ENCODE measurements at places on chromosomes 7 and 10. TPM values are rescaled to one million over a fixed set of nuclear protein-coding genes. Genes with fewer than 3 reads are reported as not detected.

The TRIM73 gene
- 0.54 TPM for polyA plus RNA-seq

The AKR1C2 gene
- 66.0 TPM for polyA plus RNA-seq

The PLEKHS1 gene
- polyA plus RNA-seq = not detected

The CFAP46 gene
- 0.55 TPM for polyA plus RNA-seq

- no peak for DNase-seq
These were observed 233.5 kb downstream of the CUX1 start for GRCh38 chr7:102050864-102051460.

DNA sequence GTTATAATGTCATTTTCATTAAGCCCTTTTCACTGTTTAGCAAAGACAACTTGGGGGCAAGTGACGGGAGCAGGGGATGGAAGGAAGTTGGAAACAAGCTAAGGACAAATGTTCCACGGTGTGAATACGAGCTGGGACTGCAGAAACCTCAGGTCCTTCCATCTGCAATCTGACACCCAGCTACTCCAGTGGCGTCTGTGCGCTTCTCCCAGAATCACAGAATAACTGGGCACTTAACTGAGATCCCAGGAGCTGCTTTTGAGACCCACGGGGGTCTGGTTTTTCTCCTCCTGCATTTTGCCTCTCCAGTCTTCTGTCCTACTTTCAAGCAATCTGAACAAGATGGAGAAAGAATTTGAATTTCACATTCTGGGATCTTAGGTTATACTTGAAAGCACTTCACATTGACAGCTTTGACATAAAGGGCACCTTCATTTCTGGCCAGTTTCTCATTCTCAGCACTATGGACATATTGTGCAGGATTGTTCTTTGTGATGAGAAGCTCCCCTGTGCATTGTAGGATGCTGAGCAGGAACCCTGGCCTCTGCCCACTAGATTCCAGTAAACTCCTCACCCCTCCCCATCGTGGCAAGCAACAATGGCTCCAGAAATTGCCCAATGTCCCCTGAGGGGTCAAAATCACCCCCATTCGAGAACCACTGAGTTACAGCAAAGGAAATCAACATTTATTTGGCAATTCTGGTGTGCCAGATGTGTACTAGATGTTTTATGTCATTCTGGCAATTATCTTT lies 194.1 kb downstream of the CACNB2 start:
- DNase-seq = no peak

GRCh38 chr10:124033887-124034218 lies 59.5 kb downstream of the CHST15 start:
- no peak for DNase-seq

GRCh38 chr7:151684408-151685175 lies 164.9 kb upstream of the RHEB start:
- DNase-seq = no peak

DNA sequence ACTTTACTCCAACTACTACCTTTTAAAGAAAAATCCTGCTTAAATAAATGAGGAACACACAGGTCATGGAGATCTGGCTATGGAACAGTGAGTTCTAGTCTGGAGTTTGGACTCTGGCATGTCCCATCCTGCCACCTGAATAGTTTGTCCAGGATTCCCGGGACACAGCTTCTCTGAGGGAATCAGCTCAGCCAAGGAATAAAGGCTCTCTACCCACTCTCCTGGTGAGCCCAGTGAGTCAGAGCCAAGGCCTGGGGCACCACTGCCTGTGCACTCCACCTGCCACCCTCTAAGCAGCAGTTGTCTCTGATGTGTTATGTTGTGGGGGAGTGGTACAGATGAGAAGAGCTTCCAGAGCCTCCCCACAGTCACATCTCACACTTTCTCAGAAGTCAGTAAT lies 113.5 kb downstream of the HTR5A start:
- DNase-seq = no peak

GRCh38 chr10:75379817-75380216 lies 21.7 kb downstream of the ZNF503 start:
- no peak for DNase-seq

DNA sequence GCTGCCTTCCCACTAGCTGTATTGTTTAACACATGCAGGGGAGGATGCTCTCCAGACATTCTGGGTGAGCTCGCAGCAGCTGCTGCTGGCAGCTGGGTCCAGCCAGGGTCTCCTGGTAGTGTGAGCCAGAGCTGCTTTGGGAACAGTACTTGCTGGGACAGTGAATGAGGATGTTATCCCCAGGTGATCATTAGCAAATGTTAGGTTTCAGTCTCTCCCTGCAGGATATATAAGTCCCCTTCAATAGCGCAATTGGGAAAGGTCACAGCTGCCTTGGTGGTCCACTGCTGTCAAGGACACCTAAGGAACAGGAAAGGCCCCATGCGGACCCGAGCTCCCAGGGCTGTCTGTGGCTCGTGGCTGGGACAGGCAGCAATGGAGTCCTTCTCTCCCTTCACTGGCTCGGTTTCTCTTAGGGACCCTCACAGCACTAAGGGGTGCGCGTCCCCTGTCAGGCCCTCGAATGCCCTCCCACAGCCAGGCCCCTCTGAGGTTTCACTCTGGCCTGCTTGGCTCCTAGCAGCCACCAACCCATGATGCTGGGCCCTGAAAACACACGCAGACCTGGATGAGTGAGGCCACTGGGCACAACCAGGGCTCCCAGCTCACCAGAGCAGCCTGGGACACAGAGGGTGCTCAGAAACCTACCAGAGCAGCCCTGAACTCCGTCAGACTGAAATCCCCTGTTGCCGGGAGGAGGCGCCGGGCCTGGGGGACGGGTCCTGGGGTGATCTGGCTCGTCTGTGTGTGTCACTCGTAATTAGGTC lies 173.0 kb upstream of the LANCL2 start:
- no peak for DNase-seq

DNA sequence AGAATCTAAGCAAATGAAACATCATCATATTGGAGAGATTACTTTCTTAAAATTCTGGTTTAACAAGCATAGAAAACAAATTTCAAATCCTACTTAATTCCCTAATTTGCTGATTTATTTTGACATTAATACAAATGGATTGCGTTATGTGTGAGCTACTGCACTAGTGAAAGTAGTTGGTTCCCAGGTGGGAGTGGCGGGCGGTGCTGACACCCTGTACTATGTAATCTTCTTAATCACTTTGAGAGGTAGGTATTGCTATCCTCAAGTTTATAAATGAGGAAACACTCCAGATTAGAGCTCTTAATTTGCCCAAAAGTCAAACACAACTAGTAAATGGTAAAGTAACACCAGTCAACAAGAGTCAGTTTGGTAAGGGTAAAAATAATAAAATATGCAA lies 131.1 kb downstream of the ELAPOR2 start:
- no peak for DNase-seq

- DNase-seq = no peak
These were observed 348.8 kb downstream of the RNLS start for GRCh38 chr10:88234297-88234696.

GRCh38 chr7:22952306-22953015 lies 61.5 kb downstream of the HYCC1 start:
- no peak for DNase-seq

DNA sequence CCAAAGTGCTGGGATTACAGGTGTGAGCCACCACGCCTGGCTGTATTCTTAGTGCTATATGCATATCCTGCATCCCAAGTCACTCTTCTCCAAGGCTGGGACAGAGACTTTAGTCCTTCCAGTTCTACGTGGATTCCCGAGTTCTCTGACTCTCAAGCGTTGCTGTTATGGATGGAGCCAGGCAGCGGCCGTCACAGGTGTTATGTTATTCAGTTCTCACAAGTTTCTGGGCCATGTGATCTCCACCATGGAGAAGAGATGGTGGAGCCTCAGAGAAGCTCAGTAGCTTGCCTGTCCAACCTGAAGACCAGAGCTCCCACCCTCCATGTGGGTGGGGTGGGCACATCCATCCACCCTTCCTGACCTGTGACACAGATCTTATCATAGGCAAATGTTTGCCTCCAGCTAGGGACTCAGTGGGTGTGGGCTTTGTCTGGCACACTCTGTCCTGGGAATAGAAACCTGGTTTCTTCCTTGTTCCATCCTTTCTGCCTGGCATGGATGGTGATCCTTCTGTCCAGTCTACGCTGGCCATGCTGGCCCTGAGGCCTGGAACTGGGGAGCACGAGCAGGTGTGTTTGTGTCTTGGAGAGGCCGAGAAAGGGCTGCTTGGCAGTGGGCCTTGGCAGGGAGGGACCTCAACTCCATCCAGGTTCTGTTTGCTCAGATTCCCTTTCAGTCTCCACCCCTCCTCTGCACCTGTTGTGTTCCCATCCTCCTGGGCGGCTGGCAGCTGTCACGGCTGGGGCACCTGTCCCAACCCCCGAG lies 55.3 kb downstream of the NEURL1 start:
- DNase-seq = no peak

- no peak for DNase-seq
These were observed 31.3 kb downstream of the KIN start for GRCh38 chr10:7756360-7756992.

GRCh38 chr10:48551861-48552591 lies 52.8 kb downstream of the ARHGAP22 start:
- no peak for DNase-seq

- no peak for DNase-seq
These were observed 18.6 kb downstream of the GET4 start for GRCh38 chr7:894927-895450.

DNA sequence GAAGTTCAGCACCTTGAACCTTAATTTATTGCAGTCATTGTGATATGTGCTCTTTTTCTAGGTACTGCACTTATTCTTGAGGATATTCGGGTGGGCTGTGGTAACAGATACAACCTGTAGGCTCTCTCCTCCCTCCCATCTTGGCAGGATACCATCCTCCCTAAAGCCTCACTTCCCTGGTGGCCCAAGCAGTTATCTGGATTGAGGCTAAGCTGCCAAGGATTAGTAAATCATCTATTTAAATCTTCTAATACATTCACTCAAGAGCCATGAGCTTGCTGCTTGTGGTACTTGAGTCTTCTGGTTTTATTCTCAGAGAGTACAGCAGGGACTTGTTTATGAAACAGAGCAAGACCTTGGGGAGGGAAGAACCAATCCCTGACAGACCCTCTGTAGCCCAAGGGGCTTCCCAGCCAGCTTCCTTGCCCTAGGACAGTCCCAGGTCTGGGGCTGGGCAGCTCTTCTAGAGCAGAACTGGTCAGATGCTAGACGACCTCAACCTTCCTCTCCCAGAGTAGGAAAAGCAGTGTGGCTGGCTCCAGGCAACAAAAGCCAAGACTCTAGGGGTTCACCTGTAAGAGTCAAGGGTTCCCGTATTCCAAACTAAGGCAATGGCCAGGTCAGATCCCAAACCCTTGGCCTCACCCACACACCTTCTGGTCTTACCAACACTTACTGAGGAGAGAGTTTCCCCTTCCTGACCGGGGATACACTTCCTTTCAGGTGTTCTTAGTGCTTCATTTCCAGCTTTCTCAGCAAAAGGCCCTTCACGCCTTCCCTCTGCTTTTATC lies 21.3 kb downstream of the WNT8B start:
- no peak for DNase-seq

- DNase-seq = no peak
These were observed 133.6 kb downstream of the ATXN7L1 start for GRCh38 chr7:105742787-105743186.

- DNase-seq = no peak
These were observed 183.2 kb downstream of the ZNF438 start for GRCh38 chr10:30848396-30849032.

- DNase-seq = no peak
These were observed 288.4 kb downstream of the SNX13 start for GRCh38 chr7:17651863-17652385.

DNA sequence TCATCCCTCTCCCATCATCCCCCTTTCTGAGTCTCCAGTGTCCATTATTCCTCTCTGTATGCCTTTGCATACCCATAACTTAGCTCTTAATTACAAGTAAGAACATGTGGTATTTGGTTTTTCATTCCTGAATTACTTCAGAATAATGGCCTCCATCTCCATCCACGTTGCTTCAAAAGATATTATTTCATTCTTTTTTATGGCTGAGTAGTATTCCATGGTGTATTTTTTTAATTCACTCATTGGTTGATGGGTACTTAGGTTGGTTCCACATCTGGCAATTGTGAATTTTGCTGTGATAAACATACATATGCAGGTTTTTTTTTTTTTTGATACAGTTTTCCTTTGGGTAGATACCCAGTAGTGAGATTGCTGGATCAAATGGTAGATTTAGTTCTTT lies 40.4 kb downstream of the CCSER2 start:
- no peak for DNase-seq

GRCh38 chr10:3763035-3763456 lies 22.0 kb downstream of the KLF6 start:
- no peak for DNase-seq

DNA sequence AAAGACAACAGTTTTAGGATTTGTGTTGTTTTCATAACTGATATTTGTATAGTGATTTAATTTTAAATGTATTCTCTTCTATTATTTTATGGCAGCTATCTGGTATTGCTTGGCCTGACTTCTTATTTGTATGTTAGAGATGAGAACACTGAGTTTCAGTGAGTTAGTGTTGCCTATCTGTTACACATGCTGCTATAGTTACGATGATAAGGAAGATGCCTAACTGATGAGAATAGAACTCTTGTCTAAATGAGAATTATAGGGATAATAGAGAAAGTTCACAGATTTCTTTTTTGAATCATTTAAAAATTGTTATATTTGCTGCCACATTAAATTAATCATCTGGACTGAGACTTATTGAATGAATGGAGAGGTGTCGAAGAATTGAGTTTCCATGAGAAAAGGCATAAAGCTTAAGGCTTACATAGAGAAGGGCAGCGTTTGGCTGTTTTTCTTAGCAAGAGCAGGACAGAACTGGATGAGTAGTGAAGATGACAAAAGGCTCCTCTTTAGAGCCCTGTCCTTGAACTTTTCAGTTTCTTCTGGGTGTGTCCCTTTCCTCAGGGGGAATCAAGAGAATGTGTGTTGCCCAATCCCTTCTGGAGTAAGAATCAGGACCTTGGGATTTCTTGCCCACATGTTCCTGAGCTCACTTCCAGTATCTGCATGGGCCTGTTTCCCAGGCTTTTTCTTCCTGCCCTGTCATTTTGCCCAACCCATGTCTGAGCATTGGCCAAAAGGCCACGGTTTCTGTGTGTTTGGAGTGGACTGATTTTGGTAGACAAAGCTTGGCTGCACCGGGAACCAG lies 195.6 kb upstream of the CSTF2T start:
- no peak for DNase-seq

- DNase-seq = no peak
These were observed 534 bp downstream of the FZD9 start for GRCh38 chr7:73433924-73434700.

DNA sequence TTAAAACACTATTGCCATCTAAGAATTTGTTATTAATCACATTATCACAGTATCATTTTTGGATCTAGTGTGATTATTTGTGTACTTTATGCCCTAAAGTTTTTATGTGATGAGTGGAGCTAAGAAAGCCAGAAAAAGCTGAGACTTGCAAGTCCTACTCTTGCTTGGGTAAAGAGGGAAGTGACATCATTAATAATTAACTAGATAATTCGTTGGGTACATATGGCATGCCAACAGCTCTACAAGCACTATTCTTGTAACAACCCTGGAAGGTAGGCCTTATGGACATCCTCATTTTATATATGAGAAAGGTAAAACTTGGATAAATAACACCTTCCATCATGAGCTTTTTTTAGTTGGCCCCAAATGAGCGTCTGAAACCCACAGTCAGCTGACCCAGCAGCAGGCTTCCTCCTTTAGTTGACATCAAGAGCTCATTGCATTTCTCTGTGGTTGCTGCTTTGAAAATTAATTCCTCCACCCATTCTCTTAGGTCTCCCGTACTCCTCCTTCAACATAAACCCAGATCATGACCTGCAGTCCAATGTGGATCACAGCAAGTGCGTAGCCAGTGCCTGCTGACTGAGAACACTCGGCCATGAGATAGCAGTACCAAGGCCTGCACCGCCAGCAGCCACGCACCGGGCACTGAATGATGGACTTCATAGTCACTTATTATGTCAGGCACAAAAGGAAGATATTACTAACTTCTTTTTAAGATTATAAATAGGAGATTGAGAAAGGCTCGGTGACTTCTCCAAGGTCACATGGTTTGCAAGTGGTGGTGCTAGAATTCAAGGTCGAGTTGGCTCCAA lies 292.0 kb upstream of the AOAH start:
- no peak for DNase-seq

All from keratinocyte (primary cell).